ENCODE measurements at places on chromosomes 7 and 10. TPM values are rescaled to one million over a fixed set of nuclear protein-coding genes. Genes with fewer than 3 reads are reported as not detected.

MAGI2 gene
- total RNA-seq, result 6.7 TPM

PRSS1 gene
- not detected for total RNA-seq

ADAMTS14 gene
- 3.4 TPM for total RNA-seq

DUSP5 gene
- total RNA-seq, result 27.6 TPM

AS3MT gene
- total RNA-seq, result 0.58 TPM

AKR1C3 gene
- 0.63 TPM for total RNA-seq

GPR22 gene
- total RNA-seq, result not detected

CAMK2B gene
- 0.05 TPM for total RNA-seq

SPRN gene
- 0.92 TPM for total RNA-seq

FOXI2 gene
- total RNA-seq, result not detected

ZNF853 gene
- total RNA-seq, result 1.9 TPM

IFIT3 gene
- 47.2 TPM for total RNA-seq

VENTX gene
- not detected for total RNA-seq

PLXDC2 gene
- 0.92 TPM for total RNA-seq

IFIT2 gene
- 7.9 TPM for total RNA-seq

RPEL1 gene
- total RNA-seq, result not detected

NXPH1 gene
- not detected for total RNA-seq

SKIDA1 gene
- total RNA-seq, result 1.2 TPM

PGAM2 gene
- not detected for total RNA-seq

WDR91 gene
- 3.6 TPM for total RNA-seq

STAM gene
- total RNA-seq, result 22.2 TPM

INMT gene
- 0.05 TPM for total RNA-seq

BCCIP gene
- 27.8 TPM for total RNA-seq

IKZF1 gene
- total RNA-seq, result not detected

GGCT gene
- total RNA-seq, result 33.8 TPM

PRXL2A gene
- 197 TPM for total RNA-seq

LIPM gene
- not detected for total RNA-seq

RBM20 gene
- 0.68 TPM for total RNA-seq

GRID2IP gene
- total RNA-seq, result not detected

CALD1 gene
- 251 TPM for total RNA-seq

GATA3 gene
- 2.5 TPM for total RNA-seq

CALCR gene
- total RNA-seq, result not detected

SLC39A12 gene
- not detected for total RNA-seq

Data from glomerular endothelial cell (primary cell).